D721Med (cell line): ENCODE measurements at places on chromosomes 5 and 9.

- no peak for DNase-seq
Measured at GRCh38 chr9:11319538-11319937, 706.7 kb upstream of the PTPRD start.

GRCh38 chr9:109716631-109717030 is 63.4 kb upstream of the PALM2AKAP2 start:
- no peak for DNase-seq

- DNase-seq = no peak
Measured at GRCh38 chr9:90127923-90128322, 514.7 kb downstream of the DIRAS2 start.

- no peak for DNase-seq
Measured at GRCh38 chr5:119250946-119251901, 104.6 kb upstream of the TNFAIP8 start.

- DNase-seq = no peak
Measured at GRCh38 chr9:129467004-129467588, 153.8 kb downstream of the C9orf50 start.

DNA sequence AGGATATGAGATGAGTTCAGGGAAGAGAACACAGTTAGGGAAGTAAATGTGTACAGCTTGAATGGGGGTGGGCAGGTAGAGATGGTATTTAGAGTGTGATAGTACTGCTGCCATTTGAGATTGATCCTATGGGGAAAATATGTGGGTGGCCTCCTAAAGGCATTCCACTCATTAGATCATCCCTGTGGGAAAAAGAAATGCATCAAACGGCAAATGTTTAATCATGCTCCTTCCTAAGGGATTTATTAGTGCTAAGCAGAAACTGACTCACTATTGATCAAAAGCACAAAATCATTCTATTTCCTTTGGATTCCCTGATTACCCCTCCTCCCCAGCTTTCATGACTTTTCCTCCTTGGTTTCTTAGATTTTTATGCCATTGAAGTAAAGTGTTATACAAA is 36.4 kb upstream of the SMC5 start:
- no peak for DNase-seq

GRCh38 chr9:97740848-97741821 is 44.0 kb upstream of the XPA start:
- DNase-seq = no peak

- no peak for DNase-seq
Measured at GRCh38 chr9:73347123-73347522, 195.5 kb downstream of the ANXA1 start.

GRCh38 chr9:68551191-68551590 is 10.5 kb upstream of the TMEM252 start:
- no peak for DNase-seq

- DNase-seq = no peak
Measured at GRCh38 chr5:35103637-35104299, 56.0 kb upstream of the AGXT2 start.

DNA sequence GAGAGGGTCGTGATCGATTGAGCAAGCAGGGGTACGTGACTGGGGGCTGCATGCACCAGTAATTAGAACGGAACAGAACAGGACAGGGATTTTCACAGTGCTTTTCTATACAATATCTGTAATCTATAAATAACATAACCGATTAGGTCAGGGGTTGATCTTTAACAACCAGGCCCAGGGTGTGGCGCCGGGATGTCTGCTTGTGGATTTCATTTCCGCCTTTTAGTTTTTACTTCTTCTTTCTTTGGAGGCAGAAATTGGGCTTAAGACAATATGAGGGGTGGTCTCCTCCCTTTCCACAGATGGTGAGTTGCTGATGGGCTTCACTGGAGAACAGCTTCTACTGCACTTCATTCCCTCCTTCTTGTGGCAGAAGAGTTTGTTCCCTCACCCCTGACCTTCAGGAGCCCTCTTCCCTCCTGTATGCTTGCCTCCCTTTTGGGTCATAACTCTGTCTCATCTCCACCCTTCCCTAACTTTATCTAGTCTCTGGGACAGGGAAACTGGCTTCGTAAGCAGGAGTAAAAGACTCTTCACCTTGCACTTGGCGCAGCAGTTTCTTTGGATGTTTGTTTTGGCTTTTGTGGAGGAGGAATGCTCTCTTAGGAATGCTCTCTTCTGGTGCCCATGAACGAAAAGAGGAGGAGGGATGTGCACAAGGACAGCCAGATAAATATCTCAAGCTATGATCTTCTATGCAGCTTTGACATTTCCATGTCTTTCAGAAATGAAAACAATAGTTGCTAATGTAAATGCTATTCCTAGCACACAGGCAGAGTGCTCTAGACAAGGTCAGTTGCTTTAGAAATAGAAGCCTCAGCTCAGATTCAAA is 139.8 kb upstream of the RPS23 start:
- no peak for DNase-seq

GRCh38 chr9:122239722-122240121 is 11.0 kb upstream of the LHX6 start:
- DNase-seq = no peak

GRCh38 chr5:158614951-158615350 is 484.8 kb downstream of the EBF1 start:
- no peak for DNase-seq

GRCh38 chr9:33111631-33112030 is 35.2 kb upstream of the SMU1 start:
- no peak for DNase-seq

GRCh38 chr5:179839328-179840256 is 18.9 kb downstream of the SQSTM1 start:
- no peak for DNase-seq

- DNase-seq = no peak
Measured at GRCh38 chr9:91714020-91714806, 235.8 kb downstream of the ROR2 start.

- no peak for DNase-seq
Measured at GRCh38 chr9:25078202-25078601, 532.5 kb upstream of the IZUMO3 start.

- DNase-seq = no peak
Measured at GRCh38 chr5:159101685-159102084, 2.0 kb upstream of the EBF1 start.

- no peak for DNase-seq
Measured at GRCh38 chr5:36443941-36444340, 142.2 kb upstream of the RANBP3L start.

- no peak for DNase-seq
Measured at GRCh38 chr9:126546036-126546435, 67.7 kb upstream of the LMX1B start.

DNA sequence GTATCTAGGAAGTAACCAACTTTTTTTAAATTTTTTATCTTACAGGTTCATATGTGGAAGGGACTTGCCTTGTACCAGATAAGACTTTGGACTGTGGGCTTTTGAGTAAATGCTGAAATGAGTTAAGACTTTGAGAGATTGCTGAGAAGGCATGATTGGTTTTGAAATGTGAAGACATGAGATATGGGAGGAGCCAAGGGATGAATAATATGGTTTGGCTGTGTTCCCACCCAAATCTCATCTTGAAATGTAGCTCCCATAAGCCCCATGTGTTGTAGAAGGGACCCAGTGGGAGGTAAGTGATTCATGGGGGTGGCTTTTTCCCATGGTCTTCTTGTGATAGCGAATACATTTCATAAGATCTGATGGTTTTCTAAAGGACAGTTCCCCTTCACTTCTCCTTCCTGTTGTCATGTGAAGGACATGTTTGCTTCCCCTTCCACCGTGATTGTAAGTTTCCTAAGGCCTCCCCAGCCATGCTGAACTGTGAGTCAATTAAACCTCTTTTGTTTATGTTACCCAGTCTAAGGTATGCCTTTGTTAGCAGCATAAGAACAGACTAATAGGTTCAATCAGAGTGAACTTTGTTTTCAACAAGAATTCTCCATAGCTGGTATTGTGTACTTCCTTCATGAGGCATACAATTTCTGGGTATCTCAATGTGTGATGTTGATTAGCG is 535.6 kb upstream of the MEF2C start:
- no peak for DNase-seq

GRCh38 chr5:117249086-117249815 is 674.6 kb upstream of the SEMA6A start:
- DNase-seq = no peak

GRCh38 chr9:84701801-84702200 is 32.3 kb downstream of the NTRK2 start:
- no peak for DNase-seq

- no peak for DNase-seq
Measured at GRCh38 chr5:108687595-108688200, 60.0 kb upstream of the FER start.

GRCh38 chr5:151219789-151220188 is 4.1 kb downstream of the CCDC69 start:
- DNase-seq = no peak

GRCh38 chr5:123549256-123549904 is 37.4 kb downstream of the CSNK1G3 start:
- no peak for DNase-seq

DNA sequence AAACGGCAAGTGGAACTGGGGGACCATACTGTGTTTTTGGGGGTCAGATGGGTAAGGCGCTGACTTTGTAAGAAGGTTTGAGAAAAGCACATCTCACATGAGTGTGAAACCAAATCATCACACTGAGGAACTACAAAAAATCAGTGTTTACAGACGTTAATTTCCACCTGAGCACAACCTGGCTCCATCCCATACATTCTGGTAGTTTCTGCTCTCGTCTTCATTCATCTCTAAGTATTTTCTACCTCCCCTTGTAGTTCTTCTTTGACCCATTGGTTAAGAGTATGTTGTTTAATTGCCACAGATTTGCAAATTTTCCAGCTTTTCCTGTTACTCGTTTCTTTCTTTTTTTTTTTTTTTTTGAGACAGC is 8.9 kb upstream of the DPP7 start:
- no peak for DNase-seq

- no peak for DNase-seq
Measured at GRCh38 chr5:128538250-128539037, 399 bp upstream of the FBN2 start.

DNA sequence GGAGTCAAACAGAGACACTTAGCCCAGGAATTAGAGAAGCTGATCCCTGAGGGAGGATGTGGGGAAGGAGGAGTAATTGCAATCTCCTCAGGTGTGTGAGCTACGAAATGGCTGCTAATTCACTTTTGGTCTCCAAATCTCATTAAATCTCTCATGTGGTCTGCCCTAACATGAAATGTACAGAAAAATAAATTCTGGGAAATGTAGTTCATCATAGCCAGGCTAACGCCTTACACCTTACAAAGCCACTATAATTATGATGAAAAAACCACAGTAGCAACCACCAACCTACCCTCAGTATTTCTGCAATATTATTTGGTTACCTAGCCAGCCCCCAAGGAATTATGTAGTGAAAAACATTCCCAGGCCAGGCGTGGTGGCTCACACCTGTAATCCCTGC is 354.0 kb downstream of the TMEM167A start:
- DNase-seq = no peak

DNA sequence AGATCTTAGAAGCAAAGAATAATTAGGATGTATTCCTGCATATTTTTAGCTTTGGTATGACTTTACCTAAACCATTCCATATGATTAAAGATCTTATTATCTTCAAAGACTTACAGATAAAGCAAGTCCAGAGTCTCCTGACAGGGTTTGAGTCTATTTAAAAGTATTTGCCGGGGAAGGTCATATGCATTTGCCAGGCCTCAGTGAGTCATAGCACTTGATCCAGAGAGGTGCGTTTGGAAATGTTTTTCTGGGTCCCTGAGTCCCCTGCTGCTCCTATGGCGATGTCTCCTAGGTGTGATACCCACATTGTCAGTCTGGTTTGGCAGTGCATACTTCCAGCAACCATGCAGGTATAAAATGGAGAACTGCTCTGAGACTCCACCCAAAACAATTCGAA is 217.0 kb downstream of the FBXL7 start:
- no peak for DNase-seq

DNA sequence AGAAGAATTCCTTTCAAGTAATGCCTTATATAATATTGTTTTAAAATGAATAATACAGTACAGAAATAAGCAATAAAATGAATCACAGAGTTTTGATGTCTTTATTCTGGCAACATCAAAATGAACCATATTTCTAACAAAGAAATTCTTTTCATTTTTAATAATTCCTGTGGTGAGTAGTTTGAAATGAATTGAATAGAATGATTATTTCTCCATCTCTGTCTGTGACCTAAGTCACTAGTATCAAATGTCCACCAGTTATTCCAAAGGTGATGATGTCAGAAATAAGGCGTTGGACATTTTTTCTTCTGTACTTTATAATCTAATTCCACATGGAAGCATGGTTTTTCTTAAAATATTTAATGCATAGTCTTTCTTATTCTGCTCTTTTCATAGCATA is 106.2 kb downstream of the ADAMTSL1 start:
- no peak for DNase-seq

DNA sequence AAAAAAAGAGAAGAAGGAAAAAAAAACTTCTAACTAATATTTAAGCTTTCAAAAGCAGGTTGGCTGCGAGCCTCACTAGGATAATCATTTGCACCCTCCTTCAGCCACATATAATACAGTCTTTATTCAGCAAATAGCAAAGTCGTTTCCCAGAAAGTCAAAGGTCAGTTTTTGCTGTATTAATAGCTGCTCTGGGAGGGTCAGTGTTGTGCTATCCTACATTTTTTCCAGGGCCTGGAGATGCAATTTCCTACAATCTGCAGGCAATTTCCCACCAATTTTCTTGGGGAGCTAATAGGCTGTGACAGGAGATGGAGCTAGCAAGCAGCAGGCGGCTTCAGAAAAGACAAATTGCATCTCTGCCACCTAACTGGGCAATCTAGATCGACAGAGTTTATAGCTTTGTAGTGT is 136.8 kb downstream of the TLE1 start:
- no peak for DNase-seq

DNA sequence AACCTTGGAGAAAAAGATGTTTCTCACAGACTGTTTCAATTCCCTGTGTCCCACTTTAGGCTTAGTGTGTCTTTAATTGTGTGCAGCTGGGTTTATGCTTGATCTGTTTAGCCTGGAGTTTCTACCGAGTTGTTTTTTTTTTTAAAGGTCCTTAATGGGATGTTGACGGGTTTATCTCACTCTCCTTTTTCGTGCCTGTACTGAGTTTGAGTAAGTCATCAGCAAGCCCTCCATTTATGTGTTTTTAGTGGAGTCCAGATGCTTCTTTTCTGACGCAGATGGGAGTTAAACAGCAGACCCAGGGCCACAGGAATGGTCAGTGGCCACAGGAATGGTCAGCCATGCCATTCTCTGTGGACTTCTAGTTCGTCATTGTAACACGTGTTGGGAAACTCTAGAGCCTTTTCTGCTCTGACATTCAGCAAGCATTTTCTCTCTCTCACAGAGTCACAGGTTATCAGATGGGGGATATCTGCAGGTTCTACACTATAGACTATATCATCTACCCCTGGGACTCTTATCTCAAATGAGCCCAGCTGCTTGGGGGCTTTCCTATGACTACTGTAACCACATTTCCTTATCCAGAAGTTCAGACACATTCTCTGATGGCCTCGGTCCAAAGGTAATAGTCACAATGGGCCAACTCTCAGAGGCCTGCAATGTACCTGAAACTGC is 190.5 kb downstream of the TTLL11 start:
- DNase-seq = no peak

GRCh38 chr9:82732928-82733327 is 330.0 kb downstream of the RASEF start:
- no peak for DNase-seq

GRCh38 chr5:66475731-66476130 is 120.5 kb upstream of the MAST4 start:
- DNase-seq = no peak
